SJSA1 (cell line): ENCODE measurements at places on chromosomes 13 and 19. TPM values are rescaled to one million over a fixed set of nuclear protein-coding genes. Genes with fewer than 3 reads are reported as not detected.
A peak's percentile ranks its signal among the peaks of the same experiment; 100 is the strongest.

The ZNF682 gene
- total RNA-seq, result 2.9 and 13.9 TPM in 2 replicates

The SCEL gene
- not detected in 2 replicates for total RNA-seq

The PLK5 gene
- not detected in 2 replicates for total RNA-seq

The TMEM147 gene
- 79.8 and 83.5 TPM in 2 replicates for total RNA-seq

GRCh38 chr19:30806311-30806710 lies 434.1 kb downstream of the ZNF536 start:
- H3K4me3 ChIP-seq, result no peak overlapping the region
- no peaks in the 10 kb centered on the region for H3K27me3 ChIP-seq
- H3K36me3 ChIP-seq, result no peaks in the 10 kb centered on the region

DNA sequence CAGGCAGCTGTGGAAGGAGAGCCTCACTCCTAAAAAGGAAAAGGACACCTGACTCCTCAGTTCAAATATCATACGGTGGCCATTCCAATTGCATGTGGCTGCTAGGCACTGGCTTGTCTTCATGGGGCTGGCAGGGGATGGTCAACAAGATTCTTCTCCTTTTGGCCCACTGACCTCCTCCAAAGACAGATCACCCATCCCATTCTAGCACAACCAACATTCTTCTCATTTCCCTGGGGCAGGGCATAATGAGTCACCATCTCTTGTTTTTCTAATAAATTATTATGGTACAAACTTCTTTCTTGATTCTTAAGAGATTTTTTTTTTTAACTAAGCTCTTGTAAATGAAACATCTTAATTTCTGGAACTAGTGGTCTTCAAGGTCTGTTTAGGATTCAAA lies 136.7 kb upstream of the NBEA start:
- H3K4me1 ChIP-seq, result no peaks in the 10 kb centered on the region
- H3K27me3 ChIP-seq, result no peaks in the 10 kb centered on the region
- H3K4me3 ChIP-seq, result no peak overlapping the region
- no peak for DNase-seq
- no peaks in the 10 kb centered on the region for H3K36me3 ChIP-seq

DNA sequence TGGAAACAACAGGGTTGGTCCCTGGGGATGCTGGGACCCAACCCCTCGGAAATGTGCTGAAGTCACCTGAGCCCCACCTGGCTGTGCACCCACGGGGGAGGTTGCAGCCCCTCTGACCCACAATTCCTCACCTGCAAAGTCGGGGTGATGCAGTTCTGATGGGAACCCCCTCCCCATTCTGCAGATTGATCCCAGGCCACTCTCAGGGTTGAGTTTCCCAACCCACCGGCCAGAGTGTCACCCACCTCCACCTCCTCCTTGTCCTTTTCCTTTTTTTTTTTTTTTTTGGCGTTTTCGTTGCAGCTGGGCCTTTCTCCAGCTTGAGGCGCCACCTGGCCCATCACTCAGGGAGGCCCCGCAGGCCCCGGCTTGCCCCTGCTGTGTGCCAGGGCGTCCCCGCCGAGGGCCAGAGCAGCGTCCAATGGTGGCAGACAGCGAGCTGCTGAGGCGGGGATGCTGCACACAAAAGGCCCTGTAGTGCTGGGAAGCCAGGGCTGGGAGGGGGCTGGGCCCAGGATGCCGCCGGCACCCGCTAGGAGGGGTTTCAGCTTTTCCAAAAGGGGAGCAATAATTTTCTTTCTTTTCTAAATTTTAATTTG lies 4.6 kb downstream of the PIK3R2 start:
- no peak overlapping the region for H3K27ac ChIP-seq
- no peaks in the 10 kb centered on the region for H3K27me3 ChIP-seq

DNA sequence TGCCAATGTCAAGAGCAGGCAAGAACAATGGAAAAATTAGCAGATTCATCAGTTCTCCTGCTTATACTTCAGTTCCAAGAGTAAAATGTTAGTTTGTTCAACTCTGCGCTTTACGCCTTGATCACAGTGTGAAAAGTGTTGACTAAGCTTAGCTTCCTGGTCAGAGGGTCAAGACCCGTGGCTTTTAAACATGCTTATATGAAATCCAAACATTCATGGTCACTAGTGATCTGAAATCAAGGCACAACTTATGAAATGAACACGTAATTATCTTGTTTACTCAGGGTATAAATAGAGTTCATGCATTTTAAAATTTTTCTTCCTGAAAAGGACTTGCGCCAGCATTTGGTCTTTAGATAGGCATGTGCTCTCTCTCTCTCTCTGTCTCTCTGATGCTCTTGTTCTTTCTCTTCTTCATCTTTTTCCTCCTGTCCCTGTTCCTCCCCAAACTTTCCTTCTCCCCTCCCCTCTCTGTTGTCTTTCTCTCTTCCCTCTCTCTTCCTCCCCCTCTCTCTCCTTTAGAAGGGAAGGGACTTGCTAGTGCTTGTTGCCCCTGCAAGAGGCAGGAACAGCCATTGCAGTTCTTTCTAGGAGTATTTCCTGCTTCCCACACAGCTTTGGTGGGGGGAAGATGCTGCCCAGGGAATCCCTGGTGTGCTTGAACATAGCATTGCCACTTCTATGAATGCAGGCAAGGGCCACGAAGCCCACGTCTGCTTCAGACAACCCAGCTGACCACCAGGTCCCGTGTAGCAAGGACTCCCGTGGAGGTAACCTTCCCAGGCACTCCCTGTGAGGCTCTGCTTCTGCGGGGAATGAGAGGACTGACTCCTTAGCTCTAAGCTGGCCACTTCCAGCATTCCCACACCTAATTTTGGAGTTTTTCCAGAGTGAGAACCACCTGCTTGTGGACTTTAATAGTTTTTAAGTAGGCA lies 7.1 kb upstream of the ZNF536 start:
- no peak overlapping the region for H3K27ac ChIP-seq
- no peak overlapping the region for H3K4me3 ChIP-seq
- no peaks in the 10 kb centered on the region for H3K36me3 ChIP-seq
- no peak for DNase-seq

DNA sequence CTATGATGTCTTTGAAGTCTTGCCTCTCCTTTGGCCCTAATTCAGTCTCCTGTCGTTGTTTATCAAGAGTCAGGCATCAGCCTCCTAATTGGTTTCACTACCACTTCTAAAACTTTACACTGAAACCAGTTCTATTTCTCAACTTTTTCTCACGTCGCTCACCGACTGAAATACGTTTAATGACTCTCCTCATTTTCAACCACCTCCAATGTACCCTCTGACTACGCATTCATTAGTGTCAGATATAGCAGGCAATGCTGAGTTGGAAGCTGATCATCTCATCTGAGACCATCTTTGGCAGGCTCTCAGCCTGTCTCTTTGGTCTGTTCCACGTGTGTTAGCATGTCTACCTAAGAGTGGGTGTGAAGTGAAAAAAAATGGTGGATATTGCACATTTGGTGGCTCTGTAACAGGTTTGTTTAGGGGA lies 128.1 kb downstream of the KL start:
- no peak overlapping the region for H3K27ac ChIP-seq
- H3K4me1 ChIP-seq, result no peaks in the 10 kb centered on the region
- no peak for DNase-seq
- no peak overlapping the region for H3K4me3 ChIP-seq
- peaks cover 13% of the 10 kb centered on the region for H3K36me3 ChIP-seq
- no peaks in the 10 kb centered on the region for H3K27me3 ChIP-seq

DNA sequence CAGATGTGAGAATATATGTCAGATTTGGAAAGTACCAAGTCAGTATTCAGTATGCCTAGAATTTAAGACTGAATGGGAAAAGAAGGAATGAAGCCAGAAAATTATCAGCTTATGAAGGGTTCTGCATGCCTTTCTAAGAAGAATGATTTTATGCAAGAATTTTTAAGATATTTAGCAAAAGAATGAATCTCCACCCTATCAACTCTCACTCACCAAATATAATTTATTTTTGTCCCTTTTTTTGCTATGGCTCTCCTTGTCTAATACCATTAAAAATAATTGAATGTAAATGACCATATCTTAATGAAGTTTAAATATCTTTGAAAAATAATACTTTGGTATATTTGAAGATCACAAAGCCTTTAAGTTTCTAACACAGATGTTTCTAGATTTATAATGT lies 612.7 kb upstream of the GPC6 start:
- DNase-seq, result no peak
- H3K4me1 ChIP-seq, result no peaks in the 10 kb centered on the region
- H3K4me3 ChIP-seq, result no peak overlapping the region

GRCh38 chr19:38503077-38503410 lies 69.6 kb downstream of the RYR1 start:
- H3K36me3 ChIP-seq, result no peaks in the 10 kb centered on the region
- H3K4me3 ChIP-seq, result no peak overlapping the region
- no peak for DNase-seq
- H3K27me3 ChIP-seq, result peaks cover 4% of the 10 kb centered on the region; the same call in 1 of the 2 replicates

GRCh38 chr19:54416695-54417491 lies 1.6 kb downstream of the TTYH1 start:
- no peaks in the 10 kb centered on the region for H3K36me3 ChIP-seq
- DNase-seq, result no peak
- no peaks in the 10 kb centered on the region for H3K4me1 ChIP-seq

GRCh38 chr19:10431943-10432735 lies 11.8 kb downstream of the PDE4A start:
- peaks cover 47% of the 10 kb centered on the region for H3K4me1 ChIP-seq
- H3K27ac ChIP-seq, result peak overlapping the region; percentile 48
- H3K4me3 ChIP-seq, result peak overlapping the region; percentile 44
- peak; percentile 70 for DNase-seq

DNA sequence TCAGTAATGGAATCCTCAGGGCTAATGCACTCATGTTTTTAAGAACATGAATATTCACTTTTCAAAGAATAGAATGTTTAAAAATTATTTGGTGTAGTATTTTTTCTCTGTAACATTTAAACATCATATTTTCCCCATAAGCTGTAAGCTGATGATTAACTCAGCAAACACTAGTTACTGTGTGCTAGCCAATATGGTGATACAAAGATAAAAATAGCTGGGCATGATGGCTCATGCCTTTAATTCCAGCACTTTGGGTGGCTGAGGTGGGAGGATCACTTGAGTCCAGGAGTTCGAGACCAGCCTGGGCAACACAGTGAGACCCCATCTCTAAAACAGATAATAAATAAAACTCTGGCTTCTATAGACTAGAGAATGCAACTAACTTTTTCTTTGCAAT lies 13.2 kb downstream of the RNF17 start:
- no peak overlapping the region for H3K27ac ChIP-seq
- no peaks in the 10 kb centered on the region for H3K27me3 ChIP-seq
- no peaks in the 10 kb centered on the region for H3K4me1 ChIP-seq
- no peaks in the 10 kb centered on the region for H3K36me3 ChIP-seq
- DNase-seq, result no peak

DNA sequence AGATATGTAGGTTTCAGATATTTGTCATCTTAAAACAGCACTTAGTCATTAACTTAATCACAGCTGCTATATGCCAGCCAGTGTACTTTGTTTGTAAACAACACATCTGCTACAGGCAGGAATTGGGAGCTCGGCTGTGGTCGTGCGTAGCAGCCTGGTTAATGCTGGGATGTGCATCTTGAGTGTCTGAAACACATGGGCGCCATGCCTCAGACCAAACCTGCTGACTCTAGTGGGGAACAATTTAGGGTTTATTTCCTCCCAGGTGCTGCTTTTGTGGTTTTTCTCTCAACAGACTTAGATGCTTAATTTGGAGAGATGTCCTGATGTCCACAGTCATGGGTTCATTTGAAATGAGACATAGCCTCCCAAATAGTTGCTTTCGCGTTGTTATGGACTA lies 238.5 kb upstream of the TMTC4 start:
- DNase-seq, result no peak
- no peaks in the 10 kb centered on the region for H3K36me3 ChIP-seq
- no peaks in the 10 kb centered on the region for H3K27me3 ChIP-seq
- no peaks in the 10 kb centered on the region for H3K4me1 ChIP-seq
- H3K27ac ChIP-seq, result no peak overlapping the region

DNA sequence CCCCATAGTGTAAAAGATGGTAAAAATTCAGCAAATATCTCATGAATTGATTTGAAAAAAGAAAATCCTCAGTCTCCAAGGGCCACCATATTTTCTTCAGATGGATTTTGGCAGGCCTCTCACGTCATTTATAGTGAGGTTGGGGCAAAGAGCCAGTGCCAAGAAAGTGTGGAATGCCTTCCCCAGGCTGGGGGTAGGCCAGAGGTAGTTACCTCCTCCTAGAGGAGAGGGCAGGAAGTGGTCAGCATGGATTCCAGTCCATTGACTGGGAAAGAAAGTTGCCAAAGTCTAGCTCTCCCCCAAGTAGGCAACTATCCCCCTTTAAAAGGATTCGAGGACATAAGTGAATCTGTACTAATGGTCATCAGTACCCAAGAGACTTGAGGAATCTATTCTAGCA lies 68.4 kb upstream of the KCTD4 start:
- H3K27me3 ChIP-seq, result no peaks in the 10 kb centered on the region
- DNase-seq, result no peak
- H3K4me1 ChIP-seq, result no peaks in the 10 kb centered on the region
- no peak overlapping the region for H3K27ac ChIP-seq
- no peaks in the 10 kb centered on the region for H3K36me3 ChIP-seq
- no peak overlapping the region for H3K4me3 ChIP-seq

DNA sequence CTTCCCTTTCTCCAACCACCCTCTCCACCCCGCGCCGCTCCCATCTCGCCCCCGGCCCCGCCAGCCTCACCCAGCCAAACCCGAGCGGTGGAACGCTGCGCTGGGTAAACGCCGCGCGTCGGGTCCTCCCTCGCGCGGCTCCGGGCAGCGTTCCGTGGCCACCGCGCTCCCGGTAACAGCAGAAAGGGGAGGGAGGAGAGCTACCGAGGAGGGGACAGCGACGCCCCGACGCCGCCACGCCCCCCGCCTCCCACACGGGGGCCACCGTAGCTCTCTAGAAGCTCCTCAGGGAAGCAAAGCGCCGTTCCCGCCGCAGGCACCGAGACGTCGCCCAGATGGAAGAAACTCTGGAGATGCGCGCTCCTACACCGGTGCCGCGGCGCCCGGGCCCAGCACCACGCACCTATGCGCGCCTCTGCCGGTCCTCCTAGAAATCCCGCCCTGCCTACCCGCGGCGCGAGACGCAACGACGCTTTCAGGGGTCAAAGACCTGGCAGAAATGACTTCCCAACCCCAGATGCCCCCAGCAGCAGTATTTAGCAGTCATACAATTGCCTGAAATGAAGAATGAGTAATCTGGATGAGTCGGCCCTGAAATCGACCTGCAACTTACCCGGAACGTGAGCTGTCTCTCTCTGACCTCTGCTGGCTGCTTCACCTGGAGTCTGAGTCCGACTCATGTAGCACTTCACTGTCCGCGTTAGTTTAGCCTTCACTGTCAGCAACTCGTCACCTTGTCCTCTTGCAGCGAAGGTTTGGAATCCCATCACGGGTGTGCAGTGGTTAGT lies at the start of gene RUBCNL:
TSS of gene RUBCNL (minus strand) at position 189 of the 788 bp plus-strand sequence. CDS start 14,777 bp downstream, outside the sequence.
- no peak within 1 kb of the TSS for H3K27ac ChIP-seq
- H3K4me3 ChIP-seq, result peak within 1 kb of the TSS; percentile 23
- peaks cover 11% of the 10 kb centered on the region for H3K4me1 ChIP-seq
- peaks cover 43% of the 10 kb centered on the region for H3K27me3 ChIP-seq

GRCh38 chr13:29131881-29132668 lies 311.9 kb downstream of the MTUS2 start:
- H3K4me3 ChIP-seq, result no peak overlapping the region
- no peaks in the 10 kb centered on the region for H3K36me3 ChIP-seq
- H3K4me1 ChIP-seq, result no peaks in the 10 kb centered on the region
- no peaks in the 10 kb centered on the region for H3K27me3 ChIP-seq
- no peak for DNase-seq

GRCh38 chr13:41720839-41721561 lies 239.9 kb downstream of the VWA8 start:
- no peak for DNase-seq
- H3K27ac ChIP-seq, result no peak overlapping the region
- peaks cover 6% of the 10 kb centered on the region; the same call in 1 of the 2 replicates for H3K36me3 ChIP-seq
